ENCODE measurements at places on chromosomes 5 and 9. TPM values are rescaled to one million over a fixed set of nuclear protein-coding genes. Genes with fewer than 3 reads are reported as not detected.

Gene SNCB
- 0.31 TPM for total RNA-seq

DNA sequence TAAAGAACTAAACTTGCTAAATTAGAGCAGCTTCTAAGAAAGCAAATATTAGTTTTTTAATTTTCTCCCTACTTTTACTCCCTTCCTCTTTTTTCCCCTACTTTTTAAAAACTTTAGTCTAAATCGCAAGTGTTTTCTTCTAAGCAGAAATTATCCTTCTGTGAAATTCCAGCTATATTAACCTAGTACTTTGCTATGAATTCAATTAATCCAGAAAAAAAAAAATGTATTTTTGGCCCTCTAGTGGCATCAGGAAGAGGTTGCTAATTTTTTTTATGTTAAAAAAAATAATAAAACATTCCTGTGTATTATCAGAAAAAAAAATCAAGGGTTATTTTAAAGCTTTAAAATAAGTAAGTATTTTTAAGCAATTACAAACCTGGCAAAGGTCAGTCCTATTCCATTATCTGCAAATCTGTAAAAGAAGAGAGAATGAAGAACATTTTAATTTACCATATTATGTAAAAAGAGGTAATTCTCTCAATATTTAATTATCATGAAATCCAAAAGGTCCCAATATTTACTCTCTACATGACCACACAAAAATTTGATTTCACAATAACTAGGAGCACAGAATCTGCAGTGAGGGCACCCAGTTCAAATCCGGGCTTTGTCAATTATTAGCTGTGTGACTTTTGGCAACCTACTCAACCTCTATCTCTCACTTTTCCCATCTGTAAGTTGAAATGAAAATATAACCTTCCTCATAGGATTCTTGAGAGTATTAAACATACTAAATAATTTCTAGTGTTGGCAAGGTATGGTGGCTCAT lies 52.0 kb downstream of the CEMIP2 start:
- H3K36me3 ChIP-seq, result peaks cover 45% of the 10 kb centered on the region
- no peak for DNase-seq
- H3K27ac ChIP-seq, result no peak overlapping the region
- no peaks in the 10 kb centered on the region for H3K27me3 ChIP-seq
- H3K4me1 ChIP-seq, result peaks cover 3% of the 10 kb centered on the region

Gene ADAMTSL2
- 0.05 TPM for total RNA-seq

- no peaks in the 10 kb centered on the region for H3K36me3 ChIP-seq
- no peak overlapping the region for H3K27ac ChIP-seq
- no peak overlapping the region for H3K4me3 ChIP-seq
- DNase-seq, result no peak
- H3K27me3 ChIP-seq, result no peaks in the 10 kb centered on the region
- peaks cover 3% of the 10 kb centered on the region for H3K4me1 ChIP-seq
Observed at GRCh38 chr5:39447059-39447458, 22.3 kb upstream of the DAB2 start.

- no peak overlapping the region for H3K27ac ChIP-seq
- DNase-seq, result no peak
- H3K4me1 ChIP-seq, result no peaks in the 10 kb centered on the region
- no peaks in the 10 kb centered on the region for H3K36me3 ChIP-seq
Observed at GRCh38 chr9:33101104-33101951, 24.9 kb upstream of the SMU1 start.
